ENCODE measurements at places on chromosomes 3 and 15. TPM values are rescaled to one million over a fixed set of nuclear protein-coding genes. Genes with fewer than 3 reads are reported as not detected.

VIPR1 gene
- under 0.01 TPM for total RNA-seq

UCN2 gene
- 1.9 TPM for total RNA-seq

GNAT1 gene
- not detected for total RNA-seq

FANCD2 gene
- total RNA-seq, result 38.7 TPM

GRM7 gene
- total RNA-seq, result not detected

BNIP2 gene
- total RNA-seq, result 58.2 TPM

DUSP7 gene
- total RNA-seq, result 15.5 TPM

LMAN1L gene
- not detected for total RNA-seq

LRRK1 gene
- total RNA-seq, result 2.8 TPM

CCDC33 gene
- under 0.01 TPM for total RNA-seq

CCDC9B gene
- 4.2 TPM for total RNA-seq

TMEM207 gene
- total RNA-seq, result not detected

C3orf20 gene
- total RNA-seq, result not detected

SERINC4 gene
- 0.15 TPM for total RNA-seq

TMCO5A gene
- not detected for total RNA-seq

TRAK1 gene
- total RNA-seq, result 17.8 TPM

KNL1 gene
- 15.5 TPM for total RNA-seq

IL1RAP gene
- 6.6 TPM for total RNA-seq

CTXN2 gene
- not detected for total RNA-seq

OSTN gene
- total RNA-seq, result not detected

THSD4 gene
- 14.7 TPM for total RNA-seq

CPLX3 gene
- total RNA-seq, result not detected
